ENCODE measurements at places on chromosomes 13 and 19. TPM values are rescaled to one million over a fixed set of nuclear protein-coding genes. Genes with fewer than 3 reads are reported as not detected.

ZNF439 gene
- 3.4 TPM for total RNA-seq

CATSPERD gene
- total RNA-seq: not detected

FXYD5 gene
- total RNA-seq: 54.5 TPM

GRK1 gene
- total RNA-seq: not detected

TLE6 gene
- 1.6 TPM for total RNA-seq

GAPDHS gene
- total RNA-seq: not detected

KLK14 gene
- not detected for total RNA-seq

ZNF667 gene
- total RNA-seq: 3.6 TPM

TMEM255B gene
- total RNA-seq: 36.1 TPM

IGFL2 gene
- not detected for total RNA-seq

PIAS4 gene
- total RNA-seq: 29.1 TPM

COMP gene
- not detected for total RNA-seq

NLRP5 gene
- total RNA-seq: not detected

DPF1 gene
- 1.6 TPM for total RNA-seq

TMEM147 gene
- total RNA-seq: 58.0 TPM

ZNF497 gene
- 0.98 TPM for total RNA-seq

SMIM7 gene
- total RNA-seq: 55.5 TPM

SLC46A3 gene
- 3.3 TPM for total RNA-seq

FCER2 gene
- not detected for total RNA-seq

COX7A1 gene
- total RNA-seq: 9.5 TPM

NLRP9 gene
- not detected for total RNA-seq

MAMSTR gene
- 0.38 TPM for total RNA-seq

NUP58 gene
- total RNA-seq: 50.6 TPM

TEX26 gene
- not detected for total RNA-seq

C1QTNF9 gene
- not detected for total RNA-seq
